ENCODE measurements at places on chromosomes 12 and 14.
A peak's percentile ranks its signal among the peaks of the same experiment; 100 is the strongest.

- no peak for DNase-seq
Measured at GRCh38 chr12:7837366-7837765, 35.3 kb downstream of the SLC2A14 start.

DNA sequence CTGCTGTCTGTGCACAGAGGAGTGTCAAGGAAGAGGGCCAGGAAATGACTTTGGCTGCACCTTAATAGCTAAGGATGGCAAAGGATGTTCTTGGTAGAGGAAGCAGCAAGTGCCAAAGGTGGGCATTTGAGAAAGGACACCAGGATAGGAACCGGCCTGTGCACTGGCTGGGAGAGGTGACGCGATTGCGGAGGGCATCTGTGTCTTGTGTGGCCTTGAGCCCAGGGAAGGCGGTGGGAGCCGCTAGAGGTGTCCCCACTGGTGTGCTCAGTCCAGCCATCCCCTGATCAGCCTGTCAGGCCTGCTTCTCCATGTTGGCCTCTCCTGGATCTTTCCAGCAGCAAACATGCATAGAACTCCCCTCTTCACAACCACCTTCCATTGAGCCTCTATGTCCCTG is 30.2 kb downstream of the PAPLN start:
- no peak for DNase-seq

DNA sequence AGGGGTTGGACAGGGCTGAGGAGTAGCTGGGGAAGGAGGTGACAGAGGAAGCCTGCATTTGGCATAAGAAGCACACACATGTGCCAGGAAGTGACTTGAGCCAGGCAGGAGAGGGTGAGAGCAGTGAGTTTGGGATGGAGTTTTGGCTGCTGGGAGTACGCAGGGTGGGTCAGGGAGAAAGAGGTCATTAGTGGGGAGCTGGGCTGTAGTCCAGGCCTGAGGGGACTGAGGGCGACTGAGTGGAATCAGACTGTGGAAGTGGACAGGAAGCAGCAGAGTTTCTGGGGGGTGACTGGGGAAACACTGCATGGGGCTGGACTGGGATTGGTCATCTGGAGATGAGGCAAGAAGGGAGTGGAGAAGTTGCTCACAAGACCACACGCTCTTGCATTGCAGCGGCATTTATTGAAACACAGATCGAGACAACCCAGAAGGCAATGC is 7.6 kb downstream of the KRT85 start:
- DNase-seq: no peak

DNA sequence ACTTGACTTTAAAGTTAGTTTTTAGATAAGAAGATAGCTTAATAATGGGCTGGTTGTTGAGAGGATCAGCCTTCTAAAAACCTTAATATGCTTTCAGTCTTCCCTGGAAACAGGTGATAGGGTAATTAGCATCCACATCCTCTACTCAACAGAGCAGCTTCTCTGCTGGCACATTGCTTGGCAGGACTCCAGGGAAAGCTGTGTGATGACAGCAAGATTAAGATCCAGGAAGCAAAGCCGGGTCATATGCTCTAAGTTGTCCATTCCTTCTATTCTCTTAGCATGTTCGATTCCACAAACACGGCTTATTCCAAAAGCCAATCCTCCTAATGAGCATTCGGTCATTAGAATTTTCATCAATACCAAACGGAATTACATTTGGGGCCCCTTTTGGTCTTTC is 87.0 kb downstream of the HMGA2 start:
- peak; percentile 53 for DNase-seq

DNA sequence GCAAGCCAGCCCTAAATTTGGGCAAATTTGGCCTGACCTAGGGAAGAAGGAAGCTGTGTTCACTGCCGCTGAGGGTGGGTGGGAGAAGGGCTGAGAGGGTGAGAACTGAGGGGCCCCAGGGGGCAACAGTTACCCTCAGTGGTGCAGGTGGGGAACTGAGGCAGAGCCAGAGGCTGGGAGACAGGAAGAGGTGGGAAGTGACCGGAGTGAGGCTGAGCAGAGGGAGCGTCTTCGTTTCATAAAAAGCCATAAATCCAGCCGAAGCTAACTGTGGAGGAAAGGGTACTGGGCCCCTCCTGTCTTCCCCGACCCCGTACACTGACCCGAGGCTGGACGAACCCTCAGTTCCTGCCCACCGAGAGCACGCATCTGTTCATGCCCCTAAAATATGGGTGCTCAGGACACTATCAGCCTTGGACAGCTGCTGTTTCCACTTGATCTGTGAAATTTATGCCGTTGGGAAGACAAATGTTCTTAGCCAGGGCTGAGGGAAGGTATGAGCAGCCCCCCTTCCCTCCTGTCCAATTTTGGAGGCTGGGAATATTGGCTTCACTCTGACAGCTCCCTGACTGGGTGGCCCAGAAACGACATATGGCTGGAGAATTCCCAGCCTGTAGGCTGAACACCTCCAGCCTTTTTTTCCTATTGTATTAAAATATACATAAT is 116.5 kb downstream of the KIF26A start:
- DNase-seq: no peak

DNA sequence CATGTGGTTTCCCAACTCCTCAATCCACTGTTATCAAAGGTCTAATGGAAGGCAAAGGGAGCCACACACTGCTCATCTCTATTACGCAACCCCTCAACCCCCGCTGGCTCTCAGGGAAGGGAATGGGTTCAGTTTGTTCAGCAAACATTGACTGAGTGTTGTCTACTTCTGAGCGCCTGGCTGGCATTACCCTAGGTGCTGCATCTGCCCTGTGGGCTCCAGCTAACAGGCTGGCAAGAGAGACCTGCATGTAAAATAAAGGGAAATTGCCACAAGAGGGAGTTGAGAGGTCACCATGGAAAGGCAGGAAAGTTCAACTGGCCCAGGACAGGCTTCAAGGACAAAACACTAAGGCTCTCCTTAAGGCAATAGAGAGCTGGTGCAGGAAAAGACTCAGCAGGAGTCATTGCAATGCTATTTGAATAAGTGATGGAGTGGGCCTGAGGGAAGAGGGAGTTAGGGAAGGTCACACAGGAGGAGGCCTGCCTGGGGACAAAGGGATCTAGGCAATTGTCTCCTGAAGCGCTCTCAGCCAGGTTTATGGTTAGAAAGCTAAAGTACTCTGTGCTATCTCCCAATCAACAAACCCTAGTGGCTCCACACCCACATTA is 5.5 kb upstream of the ZNF740 start:
- peak; percentile 42 for DNase-seq

GRCh38 chr12:121404734-121405133 is 4.8 kb downstream of the RNF34 start:
- DNase-seq: no peak

DNA sequence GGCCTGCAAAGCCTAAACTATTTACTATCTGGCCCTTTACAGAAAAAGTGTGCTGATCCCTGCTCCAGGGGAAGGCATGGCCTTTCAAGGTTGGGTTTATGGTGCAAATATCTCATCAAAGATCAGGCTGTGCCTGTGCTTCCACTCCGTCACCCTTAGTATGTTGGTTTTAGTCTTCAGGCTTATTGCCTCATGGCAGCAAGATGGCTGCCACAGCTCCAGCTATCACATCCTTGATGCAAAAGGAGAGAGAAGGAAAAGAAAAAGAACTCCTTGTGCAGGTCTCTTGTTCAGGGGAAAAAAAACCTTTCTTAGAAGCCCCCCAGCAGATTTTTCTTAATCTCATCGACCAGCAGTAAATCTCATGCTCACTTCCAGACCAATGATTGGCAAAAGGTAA is 9.1 kb upstream of the HRK start:
- no peak for DNase-seq

GRCh38 chr12:54372113-54372806 is 8.0 kb upstream of the GPR84 start:
- DNase-seq: no peak

DNA sequence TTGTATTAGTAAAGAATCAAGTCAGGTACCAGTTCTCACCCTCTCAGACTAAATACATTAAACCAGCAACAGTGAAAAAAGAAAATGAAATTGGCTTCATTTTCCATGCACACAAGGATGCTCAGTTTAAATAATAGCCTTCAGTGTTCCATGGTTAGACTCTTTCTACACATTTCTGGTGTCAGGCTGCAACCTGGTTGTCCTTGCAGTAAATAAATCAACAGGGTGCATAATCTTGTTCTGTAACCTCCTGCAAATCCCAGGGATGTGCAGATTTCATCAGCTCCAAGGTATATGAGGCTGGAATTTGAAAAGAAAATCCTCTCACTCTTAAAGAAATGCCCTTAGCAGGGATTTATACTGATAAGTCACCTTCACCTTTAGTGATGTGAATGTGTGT is 46.7 kb upstream of the BTG1 start:
- no peak for DNase-seq

DNA sequence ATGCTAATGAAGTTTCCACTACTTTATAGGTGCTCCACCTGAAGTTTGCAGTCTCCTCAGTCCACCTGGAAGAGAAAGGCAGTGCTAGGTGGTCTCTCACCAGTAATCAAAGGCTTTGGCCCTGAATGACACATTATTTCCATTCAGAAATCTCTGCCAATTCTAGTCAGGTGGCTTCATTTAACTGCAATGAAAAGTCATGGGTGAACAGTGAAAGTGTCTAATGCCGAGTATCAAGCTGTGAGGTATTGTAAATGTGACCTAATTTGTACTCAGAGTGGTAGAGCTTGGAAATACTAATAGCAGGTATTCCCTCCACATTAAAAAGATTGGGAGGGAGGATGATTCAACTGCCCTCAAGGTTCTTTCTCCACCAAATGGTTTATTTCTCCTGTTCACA is 220.9 kb upstream of the LRFN5 start:
- no peak for DNase-seq

- DNase-seq: no peak
Measured at GRCh38 chr12:91663744-91664143, 481.1 kb upstream of the DCN start.

DNA sequence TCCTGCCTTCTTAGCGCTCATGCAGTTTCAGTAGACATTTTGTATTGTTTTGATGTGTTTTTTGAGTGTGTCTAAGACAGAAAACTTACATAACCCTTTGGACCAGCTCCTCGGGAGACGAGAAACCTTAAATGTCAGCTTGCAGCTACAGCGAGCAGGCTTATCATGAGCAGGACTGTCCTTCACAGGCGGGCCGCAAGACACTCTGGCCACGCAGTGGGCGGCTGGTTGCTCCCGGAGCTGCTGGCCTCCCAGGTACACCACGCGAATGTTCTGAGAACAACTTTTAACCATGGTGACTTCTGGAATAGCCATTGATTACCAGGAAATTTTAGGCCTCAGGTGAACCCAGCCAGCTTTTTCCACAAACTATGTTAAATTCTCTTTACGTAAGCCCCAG is 164.1 kb upstream of the DIO3 start:
- no peak for DNase-seq

DNA sequence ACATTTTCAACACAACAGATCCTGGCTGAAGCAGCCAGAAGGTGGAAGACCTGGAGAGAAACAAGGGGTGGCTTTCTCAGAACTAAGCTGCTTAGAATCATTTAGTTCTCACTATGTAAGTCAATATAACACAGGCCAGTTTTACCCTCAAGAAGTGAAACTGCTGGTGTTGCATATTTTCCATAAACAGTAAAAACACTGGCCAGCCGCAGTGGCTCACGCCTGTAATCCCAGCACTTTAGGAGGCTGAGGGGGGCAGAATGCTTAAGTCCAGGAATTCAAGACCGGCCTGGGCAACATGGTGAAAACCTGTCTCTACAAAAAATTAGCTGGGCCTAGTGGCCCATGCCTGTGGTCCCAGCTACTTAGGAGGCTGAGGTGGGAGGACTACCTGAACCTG is 11.6 kb downstream of the STX2 start:
- no peak for DNase-seq

- DNase-seq: peak; percentile 31
Measured at GRCh38 chr14:79404874-79405511, 806.3 kb downstream of the DIO2 start.

DNA sequence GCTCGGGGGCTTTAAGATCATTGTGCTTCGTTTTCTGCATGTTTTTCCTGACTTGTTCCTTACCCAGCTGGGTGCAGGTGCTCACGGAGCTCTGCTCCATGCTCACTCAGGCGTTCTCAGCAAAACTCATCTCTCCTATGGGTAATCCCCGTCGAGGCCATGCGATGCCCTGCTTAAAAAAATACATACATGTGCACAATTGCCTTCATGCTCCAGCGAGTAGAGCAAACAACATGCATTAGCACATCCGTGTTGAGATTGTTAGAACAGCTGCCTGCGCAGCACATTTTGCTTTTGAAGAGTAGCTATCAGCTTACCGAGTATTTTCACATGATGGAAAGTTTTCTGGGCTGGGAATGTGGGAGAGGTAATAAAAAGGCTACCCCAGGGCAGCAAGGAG is 16.2 kb downstream of the AACS start:
- no peak for DNase-seq

DNA sequence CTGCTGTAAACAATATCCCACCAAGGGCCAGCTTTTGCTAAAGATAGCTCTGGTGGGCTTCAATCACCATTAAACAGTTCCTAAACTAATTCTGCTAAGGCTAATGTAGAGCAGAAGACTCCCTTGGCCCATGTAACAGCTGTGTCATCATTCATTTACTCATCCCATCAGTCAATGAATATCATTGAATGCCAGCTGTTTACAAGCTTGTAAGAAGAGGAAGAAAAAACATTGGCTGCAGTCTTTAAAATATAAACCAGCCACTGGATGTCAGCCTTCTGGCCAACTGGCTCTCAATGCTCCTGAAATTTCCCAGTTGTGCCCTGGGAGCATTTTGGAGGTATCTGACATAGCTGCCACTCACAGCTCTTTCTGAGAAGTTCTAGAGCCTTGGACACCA is 18.0 kb upstream of the MAP3K9 start:
- DNase-seq: no peak

DNA sequence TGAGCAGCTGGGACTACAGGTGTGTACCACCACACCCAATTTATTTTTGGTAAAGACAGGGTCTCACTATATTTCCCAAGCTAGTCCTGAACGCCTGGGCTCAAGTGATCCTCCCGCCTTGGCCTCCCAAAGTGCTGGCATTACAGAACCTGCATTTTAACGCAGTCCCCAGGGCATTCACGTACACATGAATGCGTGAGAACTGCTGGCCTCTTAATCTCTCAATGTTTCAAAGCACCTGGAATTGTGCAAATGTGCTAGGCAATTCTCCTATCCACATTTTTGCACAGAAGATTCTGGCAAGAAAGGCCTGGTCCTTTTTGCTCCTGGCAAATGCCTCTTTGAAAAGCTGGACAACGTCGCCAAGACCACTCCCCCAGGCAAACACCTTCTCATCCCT is 35.2 kb downstream of the TESC start:
- no peak for DNase-seq

DNA sequence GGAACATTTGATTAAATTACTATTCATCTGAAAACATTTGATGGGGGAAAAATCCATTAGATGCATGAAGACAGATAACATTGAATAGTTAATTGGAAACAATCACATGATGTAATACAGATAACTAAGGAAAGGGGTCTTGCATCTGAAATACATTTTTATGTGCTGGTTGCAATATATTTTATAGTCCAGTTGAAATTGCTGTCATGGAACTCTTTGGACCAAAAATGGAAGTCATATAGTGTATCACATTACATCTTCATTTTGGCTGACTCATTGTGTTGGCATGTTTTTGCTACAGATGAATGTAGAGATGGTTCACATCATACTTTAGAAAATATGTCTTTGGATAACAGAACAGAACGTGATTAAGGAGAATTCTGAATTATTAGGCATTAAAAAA is 43.0 kb upstream of the GNPNAT1 start:
- DNase-seq: peak; percentile 93
